ENCODE measurements at places on chromosomes 4 and X.

DNA sequence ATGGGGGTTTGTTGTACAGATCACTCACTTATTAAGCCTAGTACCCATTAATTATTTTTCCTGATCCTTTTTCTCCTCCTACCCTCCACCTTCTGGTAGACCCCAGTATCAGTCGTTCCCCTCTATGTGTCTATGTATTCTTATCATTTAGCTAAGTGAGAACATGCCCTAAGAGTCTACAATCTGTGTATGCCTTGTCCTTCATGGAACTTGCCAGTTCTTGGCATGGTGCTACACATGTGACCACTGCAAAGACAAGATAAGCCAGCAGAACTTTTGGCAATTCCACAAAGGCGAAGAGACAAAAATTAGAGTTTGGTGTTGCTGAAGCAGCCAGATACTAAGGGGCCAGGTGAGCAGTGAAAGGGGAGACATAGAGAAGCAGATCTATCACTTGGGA, 101.3 kb downstream of the CORIN start:
- no peak for DNase-seq

- DNase-seq, result no peak
These were observed 296.3 kb upstream of the TENM3 start for GRCh38 chr4:181946902-181947301.

DNA sequence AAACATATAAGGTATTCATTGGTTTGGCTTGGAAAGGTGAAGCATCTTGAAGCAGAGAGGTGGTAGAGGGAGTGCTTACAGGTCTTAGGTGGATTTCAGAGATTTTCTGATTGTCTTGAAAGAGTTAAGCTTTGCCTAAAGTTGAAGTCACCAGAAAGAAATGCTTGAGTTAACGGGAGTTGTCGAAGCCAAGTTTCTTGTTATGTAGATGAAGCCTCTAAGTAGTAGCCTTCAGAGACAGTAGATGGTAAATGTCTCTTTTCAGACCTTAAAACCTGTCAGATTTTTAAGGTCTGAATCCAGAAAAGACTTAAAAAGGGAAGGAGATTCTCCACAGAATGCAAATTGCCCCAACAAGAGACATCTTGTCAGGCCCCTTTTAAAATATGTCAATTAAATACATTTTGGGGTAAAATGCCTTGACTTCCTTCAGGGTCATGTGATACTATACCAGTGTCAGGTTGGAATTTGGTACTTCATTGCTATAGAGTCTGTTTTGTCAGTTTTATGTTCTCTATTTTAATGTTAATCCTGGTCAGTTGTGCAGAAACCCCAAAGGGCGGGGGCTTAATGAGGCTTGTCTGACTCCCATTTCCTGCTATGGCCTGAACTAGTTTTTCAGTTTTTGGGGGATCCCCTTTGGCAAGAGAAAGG, 81.0 kb downstream of the PCDH18 start:
- no peak for DNase-seq

DNA sequence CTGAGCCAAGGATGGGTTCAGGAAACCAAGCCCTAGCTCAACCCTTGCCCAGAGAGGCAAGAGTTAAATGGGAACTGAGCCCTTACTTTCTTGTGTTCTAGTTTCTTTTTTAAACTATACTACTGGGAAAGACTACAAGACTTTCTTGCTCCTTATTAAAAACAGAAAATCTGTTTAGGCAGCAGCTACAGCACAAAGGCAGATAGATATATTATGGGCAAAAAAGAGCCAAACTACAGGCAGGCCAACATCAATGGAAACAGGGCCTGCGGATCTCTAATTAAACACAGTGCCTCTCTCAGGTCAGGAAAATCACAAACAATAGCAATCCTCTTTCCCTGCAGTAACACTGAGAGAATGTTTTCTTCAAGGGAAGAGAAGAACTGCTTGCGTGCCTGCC, 226.0 kb downstream of the LDB2 start:
- no peak for DNase-seq

GRCh38 chr4:76232681-76233080, 18.8 kb upstream of the FAM47E start:
- DNase-seq, result no peak

- no peak for DNase-seq
These were observed 136.2 kb downstream of the BTC start for GRCh38 chr4:74658116-74658515.

- DNase-seq, result no peak
These were observed 18.8 kb downstream of the MSN start for GRCh38 chrX:65686236-65686635.

- DNase-seq, result no peak
These were observed 147.6 kb downstream of the PTTG2 start for GRCh38 chr4:38107818-38108217.

DNA sequence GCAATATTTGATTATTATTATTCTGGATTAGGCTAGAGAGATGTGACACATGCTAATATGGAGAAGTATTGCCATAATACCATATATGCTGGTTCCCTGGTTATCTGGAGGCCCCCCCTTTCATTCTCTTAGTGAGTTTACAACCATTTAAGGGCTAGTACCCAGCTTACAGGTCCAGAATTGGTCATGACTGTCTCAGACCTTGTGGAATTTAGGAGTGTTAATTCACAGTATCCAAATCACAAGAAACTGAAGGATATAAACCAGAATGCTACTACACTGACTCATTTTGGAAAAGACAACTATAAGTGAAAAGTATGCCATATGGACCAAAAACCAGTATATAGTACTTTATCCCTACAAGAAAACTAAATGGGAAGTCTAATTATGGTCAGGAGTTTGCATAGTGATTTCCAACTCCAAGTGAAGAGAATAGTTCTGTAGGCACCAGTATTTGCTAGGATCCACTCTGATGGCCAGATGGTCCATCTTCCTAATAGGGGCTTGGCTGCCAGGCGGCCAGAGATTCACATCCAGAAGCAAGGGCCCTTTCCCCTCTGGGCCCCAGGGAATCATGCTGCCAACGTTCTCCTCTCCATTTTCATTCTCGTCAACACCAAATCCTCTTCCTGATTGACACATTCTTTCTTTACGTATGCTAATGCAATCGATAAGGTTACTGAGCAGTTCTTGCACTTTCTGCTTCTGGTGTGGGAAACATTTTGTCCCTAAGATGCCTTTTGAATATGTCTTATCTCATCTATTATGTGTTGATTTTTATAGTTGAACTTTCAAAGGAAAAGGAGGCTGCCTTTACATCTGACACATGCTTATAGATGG, 123.6 kb downstream of the SHROOM3 start:
- DNase-seq, result no peak

DNA sequence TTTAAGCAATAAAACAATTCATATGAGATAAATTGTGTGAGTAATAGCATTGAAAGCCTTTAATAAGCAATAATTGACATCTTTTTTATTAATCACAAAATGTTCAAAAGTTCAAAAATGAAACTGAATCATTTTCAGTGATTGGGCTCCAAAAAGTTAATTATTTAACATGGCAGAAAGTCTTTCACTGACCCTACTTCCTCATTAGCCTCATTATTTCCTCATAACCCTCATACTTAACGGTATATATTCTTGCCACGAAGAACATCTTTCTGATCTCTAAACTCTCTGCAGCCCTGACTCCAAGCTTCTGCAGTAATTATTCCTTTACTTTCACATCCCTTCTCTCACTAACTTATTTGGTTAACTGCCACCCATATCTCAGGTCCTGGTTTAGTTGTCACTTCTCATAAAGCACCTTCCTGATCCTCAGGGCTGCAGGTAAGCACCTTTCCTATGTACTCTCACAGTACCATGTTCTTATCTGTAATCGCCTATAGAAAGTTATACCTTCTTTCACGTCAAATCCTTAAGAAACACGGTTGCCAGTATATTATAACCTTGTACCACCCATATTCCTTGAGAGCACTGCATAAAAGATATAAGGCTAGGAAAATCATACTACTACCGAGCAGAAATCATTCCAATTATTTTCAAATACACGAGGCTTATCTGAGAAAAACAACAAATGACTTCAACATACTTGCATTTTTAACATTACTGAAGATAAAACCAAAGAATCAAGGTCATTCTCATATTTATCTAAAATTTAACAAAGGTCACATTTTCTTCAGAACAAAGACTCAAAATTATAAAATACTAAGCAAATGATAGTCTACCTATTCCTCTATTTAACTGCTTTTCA, 72.2 kb downstream of the PPP3CA start:
- no peak for DNase-seq

DNA sequence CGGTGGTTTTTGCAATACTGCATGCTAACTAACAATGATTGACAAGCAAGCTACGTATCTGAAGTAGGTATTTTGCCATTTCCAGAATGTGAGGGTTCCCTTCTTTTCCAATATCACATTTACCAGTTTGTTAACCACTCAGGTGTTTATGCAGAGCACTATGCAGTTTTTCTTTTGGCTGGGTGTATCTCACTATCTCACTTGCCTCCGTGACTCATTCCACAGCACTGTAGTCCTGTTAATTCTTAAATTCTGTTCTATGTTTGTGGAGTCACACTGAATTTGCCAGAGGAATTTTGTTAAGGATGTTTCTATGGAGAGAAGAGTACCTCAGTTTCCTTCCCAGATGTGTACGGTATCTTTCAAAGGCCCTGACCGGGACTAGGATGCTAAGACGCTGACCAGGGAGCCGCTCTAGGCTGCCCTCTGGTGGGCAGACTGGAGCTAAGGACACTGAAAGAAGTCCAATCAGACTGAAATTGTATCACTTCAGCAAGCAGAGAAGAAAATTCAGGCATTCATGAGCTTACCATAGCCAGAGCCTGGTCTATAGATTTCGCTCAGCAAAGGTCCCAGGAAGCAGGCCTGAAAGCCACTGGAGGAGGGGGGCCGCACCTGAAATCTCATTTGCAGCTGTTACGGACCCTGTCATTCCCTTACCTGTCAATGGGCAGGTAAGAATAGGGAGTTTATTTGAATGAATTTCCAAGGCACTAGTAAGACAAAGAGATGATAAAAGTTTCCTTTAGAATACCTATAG, 388.4 kb upstream of the SPOCK3 start:
- DNase-seq, result peak; percentile 3

- no peak for DNase-seq
These were observed 48.3 kb upstream of the FAM9A start for GRCh38 chrX:8849458-8849857.

DNA sequence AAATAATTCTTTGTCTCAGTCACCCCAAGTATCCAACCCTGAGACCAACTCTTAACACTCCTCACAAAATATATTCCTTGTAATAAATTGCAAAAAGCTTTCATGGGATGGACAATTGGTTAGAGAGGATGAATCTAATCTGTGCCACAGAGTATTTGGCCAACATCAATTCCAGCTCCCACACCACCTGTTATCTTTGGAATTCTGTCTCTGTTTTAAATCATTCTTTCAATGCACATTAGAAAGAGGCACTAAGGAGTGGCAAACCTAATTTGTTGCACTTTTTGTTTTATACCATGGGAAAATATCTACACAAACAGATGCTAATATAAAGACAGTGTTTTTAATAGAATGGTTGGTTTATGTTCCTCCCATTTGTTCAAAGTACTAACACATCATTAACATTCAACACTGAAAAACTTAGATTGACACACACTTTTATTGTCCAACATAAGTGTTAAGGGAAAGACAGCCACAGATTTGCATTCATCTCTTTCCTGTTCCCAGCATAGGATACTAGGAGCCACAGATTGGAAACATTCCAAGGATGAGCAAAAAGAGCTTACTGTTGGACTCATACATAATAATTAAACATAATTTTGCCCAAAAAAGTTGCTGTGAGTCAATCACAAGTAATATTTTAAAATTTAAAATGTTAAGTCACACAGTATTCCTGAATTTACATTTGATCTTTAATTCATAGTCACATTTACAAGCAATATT, 116.4 kb downstream of the PPA2 start:
- peak; percentile 6 for DNase-seq

GRCh38 chr4:1623821-1624518, 60.1 kb downstream of the FAM53A start:
- DNase-seq, result no peak

DNA sequence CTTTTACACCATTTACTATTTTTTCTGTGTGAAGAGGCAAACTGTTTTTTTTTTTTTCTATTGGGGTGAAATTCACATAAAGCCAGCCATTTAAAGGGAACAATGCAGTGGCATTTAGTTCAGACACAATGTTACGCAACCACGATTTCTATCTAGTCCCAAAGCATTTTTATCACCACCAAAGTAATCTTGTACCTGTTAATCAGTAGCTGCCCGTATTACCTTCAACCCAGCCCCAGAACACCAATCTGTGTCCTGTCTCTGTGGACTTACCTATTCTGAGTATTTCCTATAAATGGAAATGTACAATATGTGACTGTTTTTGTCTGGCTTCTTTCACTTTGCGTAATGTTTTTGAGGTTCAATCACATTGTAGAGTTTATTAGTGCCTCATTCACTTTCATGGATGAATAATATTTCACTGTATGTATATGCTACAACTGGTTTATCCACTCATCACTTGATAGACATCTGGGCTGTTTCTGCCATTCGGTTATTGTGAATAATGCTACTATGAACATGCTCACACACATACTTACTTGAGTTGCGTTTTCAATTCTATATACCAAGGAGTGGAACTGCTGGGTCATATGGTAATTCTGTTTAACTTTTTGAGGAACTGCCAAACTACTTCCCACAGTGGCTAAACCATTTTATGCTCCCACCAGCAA, 116.2 kb downstream of the CDS1 start:
- DNase-seq, result no peak

GRCh38 chrX:65925592-65925991, 114.3 kb downstream of the VSIG4 start:
- no peak for DNase-seq

- no peak for DNase-seq
These were observed 80.1 kb upstream of the CXCL13 start for GRCh38 chr4:77525538-77525937.

- no peak for DNase-seq
These were observed 15.8 kb upstream of the LDB2 start for GRCh38 chr4:16914208-16914607.

DNA sequence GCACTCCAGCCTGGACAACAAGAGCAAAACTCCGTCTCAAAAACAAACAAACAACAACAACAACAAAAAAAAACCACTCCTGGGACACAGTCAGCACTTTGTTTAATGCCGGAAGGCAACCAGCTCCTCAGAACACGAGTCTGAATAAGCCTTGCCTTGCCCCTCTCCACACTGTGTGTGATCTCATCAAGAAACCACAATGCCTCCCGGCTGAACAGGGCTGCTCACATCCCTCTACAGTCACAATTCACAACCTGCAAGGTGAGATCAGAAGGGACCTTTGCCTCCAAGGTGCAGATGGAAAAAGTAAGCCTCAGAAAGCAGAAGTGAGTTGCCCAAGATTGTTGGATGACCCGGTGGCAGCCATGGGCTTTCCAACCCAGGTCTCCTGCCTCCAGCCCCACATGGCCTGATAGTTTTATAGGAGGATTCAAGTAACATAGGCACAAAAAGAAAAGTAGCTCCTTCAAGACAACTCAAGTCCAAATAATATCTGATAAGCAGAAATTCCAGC, 80.8 kb downstream of the JAKMIP1 start:
- no peak for DNase-seq

GRCh38 chr4:141004823-141005222, 128.4 kb downstream of the RNF150 start:
- no peak for DNase-seq
